ENCODE measurements at places on chromosomes 7 and 10.

- no peak for DNase-seq
Observed at GRCh38 chr10:80460399-80461207, 6.5 kb downstream of the TSPAN14 start.

GRCh38 chr10:11257440-11258090, 239.9 kb downstream of the CELF2 start:
- no peak for DNase-seq

GRCh38 chr7:125828153-125828700, 898.6 kb upstream of the POT1 start:
- DNase-seq, result no peak

GRCh38 chr7:132784406-132784805, 208.1 kb upstream of the PLXNA4 start:
- DNase-seq, result no peak

GRCh38 chr10:16493884-16494536, 27.7 kb downstream of the C1QL3 start:
- no peak for DNase-seq

DNA sequence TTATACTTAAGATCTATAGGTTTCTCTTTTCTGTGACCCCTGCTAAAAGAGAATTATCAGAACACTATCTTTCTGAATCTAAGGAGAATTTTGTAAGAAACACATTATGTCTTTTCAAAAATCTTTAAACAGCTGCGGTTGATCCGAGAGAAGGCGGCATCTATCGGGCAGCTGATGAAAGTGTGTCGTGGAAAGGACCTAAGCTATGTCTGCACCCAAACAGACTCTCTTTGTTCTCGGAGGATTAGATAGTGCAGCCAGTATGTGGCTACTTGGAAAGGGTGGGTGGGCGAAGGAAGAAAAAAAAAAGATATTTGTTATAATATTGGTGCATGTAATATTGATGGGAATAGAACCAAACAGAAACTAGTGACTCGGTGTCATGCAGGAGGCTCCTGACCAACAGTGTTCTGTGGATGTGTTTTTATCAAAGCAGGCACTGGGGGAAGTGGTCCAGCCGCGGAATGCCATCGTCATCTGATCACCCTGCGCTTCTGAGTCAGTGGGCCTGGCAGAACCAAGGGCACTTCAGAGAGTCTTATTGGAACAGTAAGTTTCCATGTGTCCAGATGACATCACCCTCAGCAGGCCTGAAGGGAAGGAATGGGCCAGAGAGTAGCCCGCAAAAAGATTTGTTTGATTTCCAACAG, 509.7 kb upstream of the AKR1E2 start:
- no peak for DNase-seq

DNA sequence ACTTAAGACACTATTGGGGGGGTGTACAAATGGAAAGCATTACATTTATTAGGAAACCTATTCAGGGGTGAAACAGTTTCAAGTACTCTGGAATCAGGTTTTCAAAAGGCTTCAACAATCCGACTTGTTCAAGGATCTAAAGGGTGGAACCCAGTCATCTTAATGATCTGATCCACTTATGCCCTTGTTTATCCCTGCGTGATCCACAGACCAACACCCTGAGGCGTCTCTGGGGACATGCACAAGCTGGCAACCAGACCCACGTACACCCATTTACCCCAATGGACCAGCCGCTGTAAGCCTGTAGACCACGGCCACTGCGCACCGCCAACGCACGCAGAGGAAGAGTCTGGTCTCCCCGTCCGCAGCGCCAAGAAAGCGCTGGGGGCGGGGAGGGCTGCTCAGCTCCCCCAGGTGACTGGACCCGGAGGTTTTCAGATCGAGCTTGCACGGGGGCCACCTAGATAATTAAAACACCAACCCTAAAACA, 13.4 kb downstream of the HNRNPF start:
- no peak for DNase-seq

GRCh38 chr10:118955951-118956801, 73.3 kb upstream of the NANOS1 start:
- DNase-seq, result no peak

Measured in CD4-positive, alpha-beta T cell treated with Interleukin-6 at 100 ng/mL for 8 hours (primary cell).